ENCODE measurements at places on chromosomes 6 and 20.

- DNase-seq, result no peak
These were observed 175.0 kb downstream of the CBLN4 start for GRCh38 chr20:55830121-55830827.

- DNase-seq, result no peak
These were observed 334.1 kb upstream of the KCNQ5 start for GRCh38 chr6:72287801-72288200.

DNA sequence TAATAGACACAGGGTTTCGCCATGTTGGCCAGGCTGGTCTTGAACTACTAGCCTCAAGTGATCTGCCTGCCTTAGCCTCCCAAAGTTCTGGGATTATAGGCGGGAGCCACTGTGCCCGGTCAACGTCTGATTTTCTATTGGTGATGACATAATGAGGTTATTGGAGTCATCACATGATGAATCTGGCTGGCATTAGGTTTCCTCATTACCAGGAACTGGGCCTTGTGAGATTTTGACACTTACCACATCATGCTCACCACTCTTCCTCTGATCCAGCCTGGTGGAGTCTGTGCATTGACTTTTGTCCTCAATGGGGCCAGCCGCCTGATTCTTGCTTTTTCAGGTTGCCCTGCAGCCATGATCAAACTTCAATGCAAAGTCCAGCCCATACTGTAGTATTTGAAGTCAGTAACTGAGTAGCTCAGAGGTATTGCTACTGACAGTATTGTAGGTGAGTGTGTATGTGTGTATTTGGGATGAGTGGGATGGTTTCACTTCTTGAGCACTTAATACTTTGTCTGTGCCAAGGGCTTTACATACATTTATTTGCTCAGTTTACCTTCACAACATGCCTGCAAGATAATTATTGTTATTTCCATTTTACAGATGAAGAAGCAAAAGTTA, 16.0 kb downstream of the ANKS1A start:
- no peak for DNase-seq

- DNase-seq, result no peak
These were observed 89.8 kb downstream of the EYA2 start for GRCh38 chr20:46984405-46984804.

- no peak for DNase-seq
These were observed 45.4 kb downstream of the FIG4 start for GRCh38 chr6:109736273-109737025.

DNA sequence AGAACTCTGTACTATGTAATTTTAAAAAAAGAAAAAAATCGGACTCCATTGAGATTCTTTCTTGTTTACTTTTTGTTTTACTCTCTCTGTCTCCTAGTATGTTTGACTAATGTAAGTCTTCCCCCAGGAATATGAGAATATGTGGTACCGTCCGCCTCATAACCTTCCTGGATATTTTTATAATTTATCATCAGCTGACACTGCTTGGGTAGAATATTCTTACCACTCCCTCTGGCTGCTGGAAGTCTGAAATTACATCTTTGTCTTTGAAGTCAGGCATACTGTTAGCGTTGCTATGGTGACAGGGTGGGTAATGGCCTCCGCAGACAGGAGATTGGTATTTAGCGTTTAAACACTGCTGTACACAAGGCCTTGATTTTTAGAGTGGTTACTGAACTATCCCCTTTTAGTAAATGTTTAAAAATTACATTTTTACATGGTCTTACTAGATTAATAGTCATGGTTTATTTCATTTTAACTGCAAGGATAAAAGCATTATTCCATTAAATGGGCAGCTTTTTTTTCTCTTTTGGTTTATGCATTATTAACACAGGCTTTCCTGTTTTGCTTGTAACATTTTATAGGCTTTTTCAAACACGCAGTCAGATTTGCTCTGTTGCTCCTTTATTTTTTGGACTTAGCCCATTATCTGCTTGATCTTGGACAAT, 176.4 kb downstream of the ARID1B start:
- no peak for DNase-seq

GRCh38 chr6:21599051-21599696, 5.6 kb downstream of the SOX4 start:
- DNase-seq, result no peak

DNA sequence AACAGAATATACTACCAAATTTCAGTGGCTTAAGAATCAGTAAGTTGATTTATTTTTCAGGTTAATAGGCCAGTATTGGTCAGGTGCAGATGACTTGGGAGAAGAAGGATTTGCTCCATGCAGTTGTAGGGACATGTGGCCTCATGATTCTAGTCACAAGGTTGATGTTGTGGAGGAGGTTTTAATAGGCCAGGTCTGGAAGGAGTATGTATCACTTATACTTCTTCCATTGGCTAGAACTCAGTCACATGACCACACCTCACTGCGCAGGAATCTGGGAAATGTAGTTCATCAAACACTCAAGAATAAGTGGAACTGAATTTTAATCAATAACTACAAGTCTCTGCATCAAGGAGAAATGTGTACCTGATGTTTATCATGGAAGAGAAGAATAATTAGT, 281.5 kb upstream of the QKI start:
- DNase-seq, result no peak

- DNase-seq, result no peak
These were observed 950.6 kb downstream of the TBC1D32 start for GRCh38 chr6:120383681-120384080.

- DNase-seq, result no peak
These were observed 57.4 kb upstream of the NOP56 start for GRCh38 chr20:2595076-2595475.

- DNase-seq, result no peak
These were observed 245.7 kb downstream of the RNF144B start for GRCh38 chr6:18632670-18633410.

GRCh38 chr20:25295386-25296093, 47.7 kb downstream of the PYGB start:
- no peak for DNase-seq

GRCh38 chr20:62177307-62177706, 5.5 kb upstream of the MTG2 start:
- DNase-seq, result no peak

DNA sequence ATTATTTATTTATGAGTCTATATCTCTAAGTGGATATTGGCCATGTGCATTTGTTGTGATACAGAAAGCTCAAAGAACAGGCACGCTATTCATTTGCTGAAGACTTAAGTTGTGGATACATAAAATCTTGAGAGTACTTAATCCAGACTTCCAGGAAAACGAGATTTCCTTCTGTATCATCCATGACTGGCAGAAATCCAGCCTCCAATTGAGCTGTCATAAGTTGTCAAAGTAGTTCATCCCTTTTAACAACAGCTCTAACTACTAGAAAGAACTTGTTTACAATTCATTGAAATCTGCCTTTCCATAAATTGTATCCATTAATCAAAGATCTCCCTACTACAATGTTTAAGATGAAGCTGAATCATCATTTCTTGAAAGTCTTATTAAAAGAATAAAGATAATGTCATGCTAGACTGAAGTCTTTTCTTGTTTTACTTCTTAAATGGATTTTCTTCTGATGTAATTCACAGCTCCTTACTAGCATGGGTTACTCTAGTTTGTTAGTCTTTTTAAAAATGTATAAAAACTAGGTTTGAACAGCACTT, 447.3 kb upstream of the CITED2 start:
- no peak for DNase-seq

DNA sequence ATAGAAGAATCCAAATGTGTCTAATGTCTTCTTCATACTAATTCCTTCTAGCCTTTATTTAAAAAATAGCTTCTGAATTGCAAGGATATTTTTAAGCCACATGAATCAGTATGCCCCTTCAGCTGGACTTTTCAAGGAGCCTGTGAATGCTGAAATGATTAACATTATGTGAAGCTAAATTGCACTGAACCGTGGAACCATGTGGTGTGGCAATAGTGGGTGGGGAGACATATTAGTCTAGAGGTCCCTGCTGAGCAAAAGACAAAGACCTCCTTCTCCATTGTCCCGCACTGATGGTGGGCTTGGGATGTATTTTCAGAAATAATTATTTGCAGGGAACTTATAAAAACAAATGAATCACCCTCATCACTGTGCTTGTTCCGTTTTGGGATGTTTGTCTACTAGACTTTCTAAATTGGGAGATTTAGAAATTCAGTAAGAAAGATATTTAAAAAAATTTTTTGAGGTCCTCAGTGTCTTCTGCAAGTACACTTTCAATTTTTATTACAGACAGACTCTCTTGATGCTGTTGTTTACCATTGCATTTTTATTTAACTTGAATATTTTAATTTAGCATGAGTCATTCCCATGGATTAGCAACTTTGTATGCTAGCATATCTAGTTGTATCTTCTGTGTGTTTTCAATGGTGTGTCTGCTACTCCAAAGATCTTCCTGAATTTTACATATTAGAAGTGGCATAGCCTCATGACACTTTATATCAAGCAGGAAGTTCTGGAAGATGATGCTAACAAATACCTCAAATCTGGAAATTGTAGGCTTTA, 238.1 kb downstream of the LAMA2 start:
- no peak for DNase-seq

- no peak for DNase-seq
These were observed 172.2 kb upstream of the SNX9 start for GRCh38 chr6:157650801-157651200.

- no peak for DNase-seq
These were observed 448.0 kb downstream of the TENT5A start for GRCh38 chr6:81304466-81304865.

- no peak for DNase-seq
These were observed 72.1 kb downstream of the KHDC1L start for GRCh38 chr6:73152966-73153757.

DNA sequence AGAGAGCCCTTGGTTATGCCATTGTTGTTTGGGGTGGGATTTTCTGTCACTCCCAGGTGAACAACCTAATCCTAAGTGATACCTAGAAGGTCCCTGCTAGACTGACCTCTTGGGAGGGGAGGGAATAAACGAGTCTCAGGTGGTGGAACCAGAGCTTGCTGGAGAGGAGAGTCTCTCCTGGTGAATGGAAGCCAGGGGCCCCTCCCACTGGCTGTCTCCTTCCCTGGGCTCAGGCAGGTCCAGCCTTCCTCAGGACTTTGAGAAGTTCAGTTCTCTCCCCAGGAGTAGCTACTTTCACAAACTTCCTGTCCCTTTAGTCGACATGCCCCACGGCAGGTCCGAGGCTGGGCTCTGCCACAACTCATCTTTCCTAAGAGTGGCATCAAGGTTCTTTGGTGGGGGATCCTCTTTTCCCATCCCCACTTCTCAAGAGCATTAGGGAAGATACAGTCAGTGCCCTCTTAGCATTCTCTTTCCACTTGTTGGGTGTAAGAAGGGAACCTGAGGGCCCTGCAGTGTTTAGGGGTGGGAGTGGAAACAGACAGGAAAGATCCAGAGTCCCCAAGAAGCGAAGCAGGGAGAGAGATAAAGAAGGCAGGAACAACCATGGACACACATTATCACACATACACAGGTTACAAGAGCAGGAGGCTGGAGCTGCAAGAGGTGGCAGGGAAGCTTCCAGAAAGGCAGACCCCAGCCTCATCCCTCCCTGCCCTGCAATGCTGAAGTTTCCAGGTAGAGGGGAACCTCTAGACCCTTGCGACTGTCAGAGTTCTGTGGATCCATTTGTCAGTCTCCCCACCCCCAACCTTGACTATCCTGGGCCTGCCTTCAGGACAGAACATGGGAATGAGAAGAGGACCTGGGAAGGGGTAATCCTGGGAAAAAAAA, 900 bp upstream of the GLP1R start:
- no peak for DNase-seq

- DNase-seq, result no peak
These were observed 356.6 kb upstream of the RSPO3 start for GRCh38 chr6:126761854-126762253.

DNA sequence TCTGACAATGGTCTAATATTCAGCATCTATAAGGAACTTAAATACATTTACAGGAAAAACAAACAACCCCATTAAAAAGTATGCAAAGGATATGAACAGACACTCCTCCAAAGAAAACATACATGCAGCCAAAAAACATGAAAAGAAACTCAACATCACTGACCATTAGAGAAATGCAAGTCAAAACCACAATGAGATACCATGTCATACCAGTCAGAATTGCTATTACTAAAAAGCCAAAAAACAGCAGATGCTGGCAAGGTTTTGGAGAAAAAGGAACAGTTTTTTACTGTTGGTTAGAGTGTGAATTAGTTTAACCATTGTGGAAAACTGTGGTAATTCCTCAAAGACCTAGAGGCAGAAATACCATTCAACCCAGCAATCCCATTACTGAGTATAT, 339.0 kb upstream of the ADGRB3 start:
- DNase-seq, result no peak

GRCh38 chr6:20154753-20155152, 57.5 kb downstream of the MBOAT1 start:
- DNase-seq, result no peak

- no peak for DNase-seq
These were observed 385.5 kb downstream of the HDGFL1 start for GRCh38 chr6:22954749-22955385.

- no peak for DNase-seq
These were observed 172.9 kb upstream of the COL21A1 start for GRCh38 chr6:56420296-56420695.

- no peak for DNase-seq
These were observed 81.0 kb downstream of the ERMARD start for GRCh38 chr6:169832247-169832948.

DNA sequence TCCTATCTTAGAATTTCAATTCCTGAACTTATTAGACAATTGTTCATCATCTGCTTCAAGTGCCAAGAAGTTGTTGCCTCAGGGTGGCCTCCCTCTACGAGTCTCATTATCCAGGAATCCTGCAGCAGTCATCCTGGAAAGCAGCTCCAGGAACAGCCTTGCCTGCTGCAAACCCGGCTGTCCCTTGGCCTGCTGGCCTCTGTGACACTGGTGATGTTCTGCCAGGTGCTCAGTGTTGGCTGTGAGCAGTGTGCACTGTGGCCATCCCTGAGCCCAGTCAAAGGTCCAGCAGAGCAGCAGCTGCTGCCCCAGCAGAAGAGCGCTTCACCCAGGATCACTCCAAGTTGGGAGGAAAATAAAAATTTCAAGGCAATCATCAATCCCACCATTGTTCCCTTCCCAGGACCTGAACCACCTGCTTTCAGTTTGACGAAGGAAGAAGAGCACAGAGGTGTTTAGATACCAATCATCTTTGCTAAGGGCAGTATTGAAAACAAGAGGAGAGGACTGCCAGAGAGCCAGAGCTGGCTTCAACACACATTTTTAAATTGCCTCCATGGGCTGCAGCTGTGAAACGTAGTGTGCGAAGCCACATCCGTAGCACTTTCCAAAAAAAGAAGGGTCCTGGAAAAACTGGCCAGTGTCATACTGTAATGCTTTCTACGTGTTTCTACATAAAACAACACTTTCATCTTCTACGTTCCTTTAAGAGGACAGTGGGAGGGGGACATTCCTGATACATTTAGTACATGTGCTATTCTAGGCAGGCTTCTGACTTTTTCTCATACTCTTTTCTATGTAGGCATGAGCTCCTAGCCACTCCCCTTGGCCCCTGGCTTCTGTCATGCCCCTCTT, 7.2 kb upstream of the FAM50B start:
- DNase-seq, result no peak

GRCh38 chr6:112842330-112842685, 495.2 kb downstream of the RFPL4B start:
- no peak for DNase-seq
